ENCODE measurements at places on chromosomes 5 and 9.

- no peak for DNase-seq
These were observed 256.5 kb upstream of the NR4A3 start for GRCh38 chr9:99565203-99565602.

- no peak for DNase-seq
These were observed 82.8 kb downstream of the SLC1A3 start for GRCh38 chr5:36689225-36689624.

- no peak for DNase-seq
These were observed 604.5 kb downstream of the ISL1 start for GRCh38 chr5:51987669-51988209.

DNA sequence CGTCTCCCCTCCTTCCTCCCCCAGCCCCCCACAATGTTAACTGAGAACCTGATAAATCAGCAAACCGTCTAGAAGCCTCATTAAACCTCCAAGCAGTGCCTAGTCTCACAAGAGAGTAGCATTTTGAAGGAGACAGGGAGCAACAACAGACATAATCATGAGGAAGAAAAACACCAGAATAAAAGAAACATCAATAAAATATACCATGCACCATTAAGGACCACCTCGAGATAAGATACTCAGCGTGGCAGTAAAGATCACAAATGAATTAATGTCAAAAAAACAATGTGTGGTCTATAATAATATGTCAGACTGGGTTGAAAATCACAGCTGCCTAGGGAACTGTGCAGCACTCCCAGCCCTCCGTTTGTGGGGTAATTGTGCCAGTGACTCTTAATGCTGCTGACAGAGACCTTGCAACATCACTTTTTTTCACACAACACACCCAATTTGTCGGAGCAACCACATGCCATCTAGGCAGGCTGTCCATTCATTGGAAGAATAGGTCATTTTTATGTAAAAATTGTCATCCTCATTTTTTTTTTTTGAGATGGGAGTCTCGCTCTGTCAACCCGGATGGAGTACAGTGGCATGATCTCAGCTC is 450.8 kb upstream of the WWC1 start:
- DNase-seq, result no peak

- DNase-seq, result no peak
These were observed 219.3 kb downstream of the CAAP1 start for GRCh38 chr9:26673261-26673660.

- no peak for DNase-seq
These were observed 286.4 kb downstream of the FANCC start for GRCh38 chr9:95030920-95031642.

GRCh38 chr9:127313042-127313560 is 48.5 kb downstream of the GARNL3 start:
- no peak for DNase-seq

DNA sequence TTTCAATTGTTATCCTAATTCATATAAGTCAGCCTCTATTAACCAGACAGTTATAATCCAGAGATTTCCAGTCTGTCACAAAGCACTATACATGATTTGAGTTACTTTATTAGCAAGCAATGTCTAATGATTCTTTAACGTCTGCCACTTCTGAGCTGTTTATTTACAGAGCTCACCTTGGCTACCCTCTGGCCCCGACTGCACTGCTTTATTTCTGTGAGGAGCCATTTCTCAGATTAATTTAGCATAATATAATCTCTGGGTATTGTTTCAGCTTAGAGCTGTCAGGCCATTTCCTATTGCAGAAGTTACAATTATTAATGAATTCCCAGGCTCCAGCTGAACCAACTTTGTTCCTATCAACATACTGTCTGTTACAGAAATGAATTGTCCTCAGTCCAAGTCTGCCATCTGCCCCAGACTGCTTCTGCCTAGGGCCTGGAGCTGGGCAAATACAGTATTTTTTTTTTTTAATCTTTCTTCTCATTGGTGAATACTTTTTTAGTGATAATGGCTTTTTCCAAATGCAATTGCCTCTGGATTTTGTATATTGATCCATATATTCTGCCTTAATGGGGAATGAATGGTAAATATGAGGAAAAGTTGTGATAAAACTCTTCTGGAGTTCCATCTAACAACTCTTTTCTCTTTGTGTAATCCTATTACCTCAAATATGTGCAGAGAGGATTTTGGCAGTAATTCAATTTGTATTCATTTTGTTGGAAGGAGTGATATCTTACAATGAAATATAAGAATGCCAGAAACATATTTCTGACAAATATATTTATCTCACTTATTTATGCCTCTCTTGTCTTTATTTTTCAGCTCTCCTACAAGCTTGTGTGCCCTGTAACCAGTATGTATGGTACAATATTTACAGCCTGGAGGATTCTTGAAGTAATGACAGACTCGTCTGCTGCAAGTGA is 104.7 kb downstream of the FOCAD start:
- no peak for DNase-seq

DNA sequence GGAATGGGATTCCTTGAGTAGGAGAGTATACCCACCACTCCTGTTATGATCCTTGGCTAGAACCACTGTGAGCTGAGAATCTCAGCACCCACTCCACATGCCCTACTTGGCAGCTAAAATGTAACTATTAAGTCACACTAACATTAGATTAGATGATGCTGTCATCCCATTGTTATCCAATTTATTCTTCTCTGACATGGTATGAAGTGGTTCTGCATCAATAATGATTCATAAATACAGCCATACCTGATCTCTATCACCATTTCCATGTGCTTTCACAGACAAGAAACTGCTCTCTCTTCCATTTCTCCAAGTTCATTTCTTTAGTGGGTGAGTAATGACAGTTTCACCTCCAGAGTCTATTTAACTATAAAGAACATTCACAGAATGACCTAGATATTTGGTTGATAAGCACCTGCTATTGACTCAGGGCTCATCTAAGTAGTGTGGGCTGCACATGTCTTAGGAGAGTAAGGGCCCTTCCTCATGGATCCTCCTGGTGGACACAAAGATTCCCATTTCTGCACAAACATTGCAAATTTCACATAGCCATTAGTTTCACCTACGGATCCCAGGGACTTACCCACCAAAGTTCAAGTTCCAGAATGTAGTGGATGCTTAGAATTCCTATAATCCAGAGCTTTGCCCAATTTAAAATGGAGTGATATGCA is 187.9 kb downstream of the EBF1 start:
- no peak for DNase-seq

- no peak for DNase-seq
These were observed 200.0 kb upstream of the TAS2R1 start for GRCh38 chr5:9830184-9830583.

GRCh38 chr5:66242050-66242715 is 98.1 kb downstream of the SREK1 start:
- DNase-seq, result no peak

GRCh38 chr9:90449213-90449925 is 193.3 kb downstream of the DIRAS2 start:
- no peak for DNase-seq

DNA sequence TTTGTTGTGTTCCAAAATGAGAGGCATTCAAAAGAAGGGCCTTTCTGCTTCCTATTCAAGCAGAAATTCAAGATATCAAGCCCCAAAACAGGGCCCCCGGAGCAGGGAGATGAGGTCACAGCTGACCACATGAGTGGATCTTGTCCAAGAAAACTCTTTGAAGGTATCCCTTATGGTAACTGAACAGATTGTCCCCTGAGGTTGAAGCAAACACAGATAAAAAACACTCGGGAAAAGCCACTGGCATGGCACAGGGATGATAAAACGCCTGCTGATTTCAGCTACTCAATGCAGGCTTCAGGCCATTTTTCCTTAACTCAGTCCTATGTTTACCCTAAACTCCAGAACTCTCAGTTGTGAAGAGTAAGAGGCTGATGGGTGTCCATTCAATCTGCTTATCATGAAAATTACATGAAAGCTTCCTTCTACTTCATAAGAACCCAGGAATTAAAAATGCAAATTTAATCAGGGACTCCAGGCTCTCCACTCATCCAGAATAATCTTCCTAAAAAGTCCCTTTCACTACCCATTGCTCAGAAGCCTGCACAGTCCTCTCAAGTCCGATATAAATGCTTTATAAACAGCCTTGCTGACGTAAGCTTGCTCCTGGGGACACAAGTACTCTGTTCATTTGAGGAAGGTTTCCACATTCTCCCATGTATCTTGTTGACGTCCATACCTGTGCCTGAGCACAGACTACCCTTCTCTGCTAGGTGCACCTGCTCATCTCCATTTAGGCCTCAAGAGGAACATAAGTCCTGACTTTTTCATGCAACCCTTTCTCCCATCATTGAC is 35.9 kb upstream of the SLC1A3 start:
- DNase-seq, result no peak

DNA sequence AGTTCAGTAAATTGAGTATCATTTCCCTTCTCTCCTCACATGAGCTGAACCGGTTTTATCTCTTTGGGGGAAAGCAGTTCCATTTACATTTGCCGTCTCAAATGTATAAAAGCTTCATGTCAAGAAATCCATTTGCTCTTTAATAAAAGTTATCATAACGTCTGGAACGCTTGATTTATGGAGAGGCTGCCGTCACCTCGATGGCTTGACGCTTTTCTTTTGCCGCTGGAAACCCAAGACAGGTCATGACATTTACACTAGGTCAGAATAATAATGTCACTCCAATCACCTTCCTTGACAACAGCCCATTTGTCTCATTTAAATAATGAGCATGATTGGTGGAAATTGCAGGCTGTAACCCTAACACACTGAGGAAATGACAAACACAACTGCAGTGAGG is 443.4 kb downstream of the IRX1 start:
- no peak for DNase-seq

GRCh38 chr9:89942643-89943042 is 337.8 kb downstream of the GADD45G start:
- no peak for DNase-seq

DNA sequence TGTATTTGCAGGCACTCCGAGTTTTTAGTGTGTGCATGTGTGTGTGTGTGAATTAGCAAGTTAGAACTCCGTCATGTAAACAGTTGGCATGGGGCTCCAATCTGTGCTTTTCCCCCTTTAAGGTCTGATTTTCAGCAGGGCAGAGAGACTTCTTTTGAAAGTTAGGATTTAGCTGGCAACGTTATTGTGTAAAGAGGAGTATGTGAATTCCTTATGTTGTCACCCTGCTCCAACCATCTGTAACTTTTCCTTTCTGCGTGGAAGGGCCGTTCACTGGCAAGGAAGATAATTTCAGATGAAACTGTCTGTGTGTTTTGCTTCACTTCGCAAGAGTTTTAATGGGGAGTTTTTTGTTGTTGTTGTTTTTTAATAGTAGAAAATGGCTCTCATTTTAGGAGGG is 332 bp downstream of the SGCD start:
- no peak for DNase-seq

DNA sequence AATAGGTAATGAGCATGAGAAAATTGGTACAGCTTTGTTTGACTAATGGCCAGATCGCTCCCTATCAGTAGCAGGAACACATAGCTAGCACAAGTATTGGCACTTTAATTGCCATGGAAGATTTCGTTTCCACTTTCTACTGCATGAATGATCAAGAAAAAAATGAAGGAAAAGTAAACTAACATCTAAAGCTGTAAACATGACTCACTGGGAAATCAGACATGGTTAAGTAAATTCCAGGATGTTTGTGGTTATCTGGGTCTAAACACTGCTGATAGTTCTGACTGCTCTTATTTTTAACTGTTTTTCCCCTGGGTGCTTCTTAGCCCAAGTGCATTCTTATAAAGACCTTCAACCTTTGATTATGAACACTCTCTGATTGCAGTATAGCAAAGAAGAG is 388.9 kb downstream of the NR2F1-AS1 start:
- DNase-seq, result no peak

DNA sequence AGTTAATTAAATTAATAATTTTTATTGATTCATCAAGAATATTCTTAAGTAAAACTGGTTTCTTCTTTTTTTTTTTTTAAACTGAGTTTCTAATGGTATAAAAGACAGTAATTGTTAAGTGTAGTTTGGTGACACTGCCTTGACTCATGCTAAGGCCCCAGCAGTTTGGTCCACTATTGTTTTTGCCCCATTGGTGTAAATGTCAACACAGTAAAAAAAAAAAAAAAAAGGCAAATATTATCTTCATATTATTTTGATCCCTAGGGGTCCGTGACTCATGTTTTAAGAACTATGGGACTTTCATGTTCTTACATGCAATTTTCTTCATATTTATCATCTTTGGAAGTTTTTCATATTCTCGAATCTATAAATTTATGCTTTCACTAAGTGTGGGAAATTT is 29.2 kb upstream of the JAK2 start:
- DNase-seq, result no peak

GRCh38 chr9:122418016-122418415 is 47.2 kb downstream of the PTGS1 start:
- DNase-seq, result no peak

DNA sequence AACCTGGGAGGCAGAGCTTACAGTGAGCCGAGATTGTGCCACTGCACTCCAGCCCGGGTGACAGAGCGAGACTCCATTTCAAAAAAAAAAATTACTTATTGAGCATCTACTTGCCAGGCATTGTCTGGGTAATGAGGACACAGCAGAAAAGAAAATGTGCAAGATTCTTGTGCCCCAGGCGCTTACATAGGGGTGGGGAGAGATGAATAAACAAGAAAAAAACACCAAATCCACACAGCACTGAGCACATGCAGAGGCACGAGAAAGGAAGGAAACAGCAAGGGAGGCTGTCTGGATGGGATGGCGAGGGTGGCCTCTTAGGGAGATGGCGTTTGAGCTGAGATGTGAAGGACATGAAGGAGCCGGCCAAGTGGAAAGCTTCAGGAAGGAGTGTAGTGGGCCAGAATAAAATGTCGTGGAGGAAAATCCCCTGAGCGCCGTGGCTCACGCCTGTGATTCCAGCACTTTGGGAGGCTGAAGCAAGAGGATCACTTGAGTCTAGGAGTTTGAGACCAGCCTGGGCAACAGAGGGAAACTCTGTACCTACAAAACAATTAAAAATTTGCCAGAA is 13.9 kb downstream of the DYNC2I2 start:
- no peak for DNase-seq

- no peak for DNase-seq
These were observed 6.6 kb downstream of the SLC46A2 start for GRCh38 chr9:112884101-112884500.

DNA sequence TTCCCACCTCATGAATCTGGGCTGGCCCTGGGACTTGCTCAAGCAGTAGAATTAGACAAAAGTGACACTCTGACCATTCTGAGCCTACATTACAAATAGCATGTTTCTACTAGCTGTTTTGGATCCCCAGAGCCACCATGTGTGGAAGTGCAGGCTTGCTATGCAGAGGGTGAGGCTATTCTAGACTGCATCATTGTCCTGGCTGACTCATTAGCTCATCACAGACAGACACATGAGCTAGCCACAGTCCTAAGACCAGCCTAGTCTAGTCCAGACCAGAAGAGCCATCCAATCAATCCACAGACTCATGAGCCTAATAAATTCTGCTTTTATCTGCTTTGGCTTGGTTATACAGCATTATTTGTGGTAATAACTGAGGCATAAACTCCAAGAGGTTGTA is 351.9 kb downstream of the PRELID2 start:
- no peak for DNase-seq

GRCh38 chr9:93325307-93326035 is 126.0 kb upstream of the FAM120A start:
- no peak for DNase-seq

GRCh38 chr5:61850696-61851095 is 455.3 kb upstream of the KIF2A start:
- no peak for DNase-seq

GRCh38 chr5:78232163-78232562 is 62.3 kb downstream of the AP3B1 start:
- DNase-seq, result no peak

GRCh38 chr5:180155365-180155926 is 53.6 kb downstream of the RASGEF1C start:
- no peak for DNase-seq

- no peak for DNase-seq
These were observed 19.2 kb downstream of the CAPSL start for GRCh38 chr5:35919191-35919590.

GRCh38 chr9:130480673-130481072 is 35.9 kb downstream of the ASS1 start:
- DNase-seq, result no peak
